Activated T-cell treated with anti-CD3 and anti-CD28 coated beads, Interleukin-2, amount 50 U/mL, for 72 hours (primary cell): ENCODE measurements at places on chromosomes 16 and 17. TPM values are rescaled to one million over a fixed set of nuclear protein-coding genes. Genes with fewer than 3 reads are reported as not detected.
A peak's percentile ranks its signal among the peaks of the same experiment; 100 is the strongest.

DNA sequence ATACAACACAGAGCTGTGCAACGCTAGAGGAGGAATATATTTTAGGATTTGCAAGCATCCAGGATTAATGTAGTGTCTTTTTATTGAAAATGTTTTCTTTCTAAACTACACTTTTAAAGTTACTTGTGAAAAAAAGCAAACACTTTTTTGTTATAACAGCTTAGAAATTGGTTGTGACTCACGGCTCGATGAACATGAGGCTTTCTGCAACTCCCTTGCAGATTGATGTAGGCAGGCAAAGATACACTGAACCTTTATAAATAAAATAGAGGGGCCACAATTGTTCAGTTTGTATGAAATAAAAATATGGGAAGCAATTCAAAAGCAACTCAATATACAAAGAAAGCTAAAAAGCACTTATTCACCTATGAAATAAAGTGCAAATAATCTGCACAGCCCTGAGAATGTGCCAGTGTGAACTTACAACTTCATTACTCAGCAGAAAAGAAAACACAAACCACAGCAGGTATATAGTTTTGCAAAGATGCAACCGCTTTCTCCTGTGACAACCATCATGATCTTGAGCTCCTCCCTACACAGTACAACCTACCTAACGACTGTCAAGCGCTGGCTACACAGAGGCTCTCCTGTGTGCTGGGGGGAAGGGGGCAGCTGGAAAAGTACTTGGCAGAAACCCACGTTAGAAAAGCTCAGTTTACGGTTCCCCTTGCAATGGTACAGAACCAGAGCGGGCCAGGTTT lies 948 bp downstream of the LUC7L start:
- H3K36me3 ChIP-seq: peaks cover 11% of the 10 kb centered on the region
- H3K4me1 ChIP-seq: peaks cover 32% of the 10 kb centered on the region
- peak; percentile 10 for DNase-seq
- H3K27me3 ChIP-seq: no peaks in the 10 kb centered on the region
- peak overlapping the region; percentile 88 for H3K27ac ChIP-seq
- peak overlapping the region; percentile 91 for H3K4me3 ChIP-seq

ORMDL3 gene
- total RNA-seq: 114 TPM

DNA sequence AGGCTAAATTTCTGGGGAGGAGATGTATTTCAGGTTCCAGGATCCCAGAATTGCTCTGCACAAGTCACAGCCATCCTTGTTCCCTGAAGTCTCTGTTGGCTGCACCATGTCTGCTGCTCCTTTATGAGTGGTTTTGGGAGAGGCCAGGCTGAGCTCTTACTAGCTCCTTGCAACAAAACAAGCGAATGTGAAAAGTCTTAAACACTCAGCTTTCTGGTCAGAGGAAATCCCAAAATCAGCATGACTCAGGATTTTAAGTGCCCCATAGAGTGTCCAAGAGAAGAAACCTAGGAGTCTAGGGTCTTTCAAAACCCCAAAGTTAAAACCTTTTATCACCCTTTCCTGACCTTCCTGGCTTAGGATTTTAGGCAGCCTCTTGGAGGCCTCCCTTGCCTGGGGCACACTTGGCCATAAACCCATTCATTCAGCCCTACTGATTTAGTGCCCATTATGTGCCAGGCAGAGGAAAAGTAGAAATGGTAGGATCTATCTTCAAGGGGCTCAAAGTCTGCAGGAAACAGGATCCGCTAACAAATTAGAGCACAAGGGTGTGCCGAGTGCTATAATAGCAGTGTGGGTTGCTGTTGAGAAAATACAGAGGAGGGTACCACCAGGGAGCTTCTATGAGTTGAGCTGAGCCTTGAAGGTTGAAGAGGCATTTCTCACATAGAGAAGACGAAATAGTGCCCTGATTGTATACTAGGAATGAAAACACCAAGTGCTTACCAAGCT lies 36.9 kb downstream of the SOST start:
- H3K27ac ChIP-seq: peak overlapping the region; percentile 80
- no peak for DNase-seq
- H3K36me3 ChIP-seq: no peaks in the 10 kb centered on the region
- peaks cover 6% of the 10 kb centered on the region for H3K27me3 ChIP-seq
- peak overlapping the region; percentile 88 for H3K4me3 ChIP-seq

DNA sequence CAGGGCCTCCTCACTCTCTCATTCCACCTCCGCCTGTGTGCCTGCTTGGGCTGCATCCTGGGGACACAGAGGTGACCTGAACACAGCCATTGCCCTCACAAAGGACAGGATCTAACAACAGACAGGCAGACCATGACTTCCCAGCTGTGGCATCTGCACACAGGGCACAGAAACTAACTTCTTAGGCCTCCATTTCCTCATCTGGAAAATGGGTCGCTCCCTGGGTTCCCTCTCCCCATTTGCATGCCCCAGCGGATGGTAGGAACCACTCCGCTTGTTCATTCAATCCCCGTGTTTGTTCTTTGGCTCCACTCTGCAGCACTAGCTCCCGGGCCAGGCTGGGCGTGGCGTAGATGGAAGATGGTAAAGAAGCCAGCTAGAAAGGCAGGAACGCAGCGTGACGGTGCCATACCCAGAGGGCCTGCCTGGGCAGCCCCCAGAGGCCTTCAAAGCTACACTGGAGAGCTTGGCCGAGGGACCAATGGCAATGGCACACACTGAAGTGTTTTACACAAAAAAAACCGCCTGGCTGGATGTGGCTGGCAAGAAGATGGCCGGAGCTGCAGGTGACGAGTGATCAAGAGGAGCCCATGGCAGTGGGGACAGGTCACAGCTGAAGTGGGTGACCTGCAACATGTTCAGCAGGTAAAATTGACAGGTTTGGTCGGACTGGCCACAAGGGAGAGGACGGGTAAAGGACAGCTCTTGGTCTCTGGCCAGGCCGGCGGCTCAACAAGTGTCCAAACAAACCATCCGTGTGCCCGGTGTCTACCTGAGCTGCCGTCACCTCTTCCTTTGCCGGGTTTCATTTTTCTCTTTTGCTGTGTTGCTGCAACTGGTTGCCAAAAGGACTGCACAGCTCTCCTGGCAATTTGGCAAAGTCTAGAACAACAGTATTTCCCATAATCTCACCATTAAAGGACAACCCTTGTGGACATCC lies 66.9 kb downstream of the SOCS1 start:
- no peak overlapping the region for H3K4me3 ChIP-seq
- DNase-seq: no peak
- H3K27ac ChIP-seq: peak overlapping the region; percentile 17
- no peaks in the 10 kb centered on the region for H3K36me3 ChIP-seq
- H3K27me3 ChIP-seq: no peaks in the 10 kb centered on the region

DNA sequence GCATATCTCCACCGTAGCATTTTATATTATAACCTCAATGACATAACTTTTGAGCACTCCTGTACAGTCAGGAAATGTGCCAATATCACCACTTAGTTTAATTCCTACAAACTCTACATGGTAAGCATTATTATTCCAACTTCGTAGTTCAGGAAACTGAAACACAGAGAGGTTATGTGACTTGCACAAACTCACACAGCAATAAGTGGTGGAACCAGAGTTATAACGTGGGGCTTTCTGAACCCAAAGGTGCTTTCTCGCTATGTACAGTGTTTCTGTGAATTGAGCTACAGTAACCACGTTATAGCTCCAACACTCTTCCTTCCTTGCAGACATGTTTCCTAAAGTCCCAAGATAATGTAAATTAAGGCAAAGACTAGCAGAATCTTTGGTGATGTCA lies 330.2 kb downstream of the GRIN2A start:
- no peaks in the 10 kb centered on the region for H3K27me3 ChIP-seq
- H3K36me3 ChIP-seq: no peaks in the 10 kb centered on the region
- no peaks in the 10 kb centered on the region for H3K4me1 ChIP-seq
- H3K4me3 ChIP-seq: no peak overlapping the region
- no peak overlapping the region for H3K27ac ChIP-seq
- DNase-seq: no peak

GRCh38 chr16:73033271-73033998 lies 14.5 kb downstream of the ZFHX3 start:
- H3K27me3 ChIP-seq: peaks cover 39% of the 10 kb centered on the region
- peaks cover 14% of the 10 kb centered on the region for H3K4me1 ChIP-seq
- no peak overlapping the region for H3K27ac ChIP-seq
- H3K36me3 ChIP-seq: no peaks in the 10 kb centered on the region

- no peak overlapping the region for H3K27ac ChIP-seq
- DNase-seq: no peak
- H3K27me3 ChIP-seq: no peaks in the 10 kb centered on the region
- H3K36me3 ChIP-seq: no peaks in the 10 kb centered on the region
- H3K4me1 ChIP-seq: no peaks in the 10 kb centered on the region
Observed at GRCh38 chr16:66020642-66021041, 345.8 kb upstream of the CDH5 start.

DNA sequence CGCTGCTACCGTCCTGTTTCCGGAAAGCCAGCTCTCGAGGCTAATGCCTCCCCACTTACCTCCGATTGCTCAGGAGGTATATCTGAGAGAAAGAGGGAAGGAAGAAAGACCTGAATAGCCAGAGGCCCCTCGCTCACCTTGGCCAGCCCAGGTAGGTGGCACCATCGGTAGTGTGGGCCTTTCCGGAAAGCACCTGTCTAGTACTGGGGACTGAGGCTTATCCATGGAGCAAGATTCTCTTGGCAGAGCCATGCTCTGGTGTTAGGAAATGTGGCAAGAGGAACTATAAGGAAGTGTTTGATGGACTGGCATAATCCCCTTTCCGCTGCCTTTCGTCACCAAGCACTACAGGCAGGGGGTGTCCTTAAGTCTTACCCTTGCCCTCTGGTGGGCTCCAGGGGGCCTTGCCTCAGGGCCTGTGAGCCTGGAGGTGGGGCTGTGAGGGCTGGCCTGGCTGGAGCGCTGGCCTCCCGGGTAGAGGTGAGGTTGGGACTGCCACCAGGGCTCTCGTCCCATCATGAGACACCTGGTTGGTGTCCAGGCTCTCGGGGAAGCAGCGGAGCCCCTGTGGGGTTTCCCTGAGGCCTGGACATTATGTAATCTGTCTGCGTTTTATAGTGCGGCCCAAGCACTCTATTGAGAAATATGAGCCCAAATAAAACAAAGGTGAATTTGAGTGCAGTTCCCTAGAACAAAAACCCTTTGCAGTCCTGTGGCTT lies 2.9 kb downstream of the CMIP start:
- H3K27ac ChIP-seq: no peak overlapping the region
- H3K27me3 ChIP-seq: peaks cover 12% of the 10 kb centered on the region
- H3K4me1 ChIP-seq: peaks cover 66% of the 10 kb centered on the region
- DNase-seq: no peak
- peak overlapping the region; percentile 91 for H3K4me3 ChIP-seq
- peaks cover 14% of the 10 kb centered on the region for H3K36me3 ChIP-seq

GRCh38 chr16:27739606-27740357 lies 189.8 kb downstream of the KATNIP start:
- no peak for DNase-seq
- no peaks in the 10 kb centered on the region for H3K4me1 ChIP-seq
- H3K36me3 ChIP-seq: peaks cover 2% of the 10 kb centered on the region
- no peak overlapping the region for H3K27ac ChIP-seq

GRCh38 chr16:10558746-10559641 lies 21.4 kb downstream of the EMP2 start:
- H3K27me3 ChIP-seq: peaks cover 22% of the 10 kb centered on the region
- DNase-seq: no peak
- H3K4me3 ChIP-seq: no peak overlapping the region
- no peak overlapping the region for H3K27ac ChIP-seq

GRCh38 chr16:740459-740763 lies 386 bp downstream of the CIAO3 start:
- DNase-seq: no peak
- H3K4me1 ChIP-seq: peaks cover 44% of the 10 kb centered on the region
- H3K27me3 ChIP-seq: no peaks in the 10 kb centered on the region
- H3K36me3 ChIP-seq: peaks cover 4% of the 10 kb centered on the region
- peak overlapping the region; percentile 79 for H3K27ac ChIP-seq

- H3K27ac ChIP-seq: no peak overlapping the region
- peaks cover 7% of the 10 kb centered on the region for H3K27me3 ChIP-seq
- no peaks in the 10 kb centered on the region for H3K36me3 ChIP-seq
- DNase-seq: no peak
- H3K4me1 ChIP-seq: no peaks in the 10 kb centered on the region
- H3K4me3 ChIP-seq: no peak overlapping the region
Observed at GRCh38 chr17:15076991-15077663, 188.0 kb downstream of the PMP22 start.

GRCh38 chr17:8151641-8152111 lies 528 bp downstream of the PER1 start:
- DNase-seq: peak; percentile 42
- H3K36me3 ChIP-seq: peaks cover 3% of the 10 kb centered on the region
- peak overlapping the region; percentile 85 for H3K27ac ChIP-seq

DNA sequence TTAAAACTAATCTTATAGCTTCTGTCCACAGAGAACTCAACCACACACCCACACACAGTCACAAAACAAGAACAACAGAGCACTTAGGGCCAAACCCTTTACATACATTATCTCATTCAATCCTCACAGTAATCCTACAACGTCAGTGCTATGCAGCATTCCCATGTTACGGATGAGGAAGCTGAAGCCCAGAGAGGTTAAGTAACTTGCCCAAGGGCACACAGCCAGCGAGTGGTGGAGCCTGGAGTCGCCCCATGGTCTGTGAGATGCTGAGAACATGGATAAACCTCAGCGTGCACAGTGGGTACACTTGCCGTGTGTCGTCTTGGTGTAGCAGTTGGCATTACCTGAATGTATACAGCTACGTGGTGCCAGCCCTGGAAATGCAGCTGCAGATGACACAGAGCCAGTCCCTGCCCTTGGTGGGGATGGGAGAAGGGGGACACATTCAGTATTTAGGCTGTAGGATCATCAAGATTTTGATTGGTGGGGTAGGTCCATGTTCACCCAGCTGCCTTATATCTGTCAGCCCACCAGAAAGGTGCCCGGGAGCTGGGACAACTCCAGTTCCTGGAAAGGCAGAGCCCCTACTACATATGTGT lies 177.0 kb downstream of the IRF8 start:
- peaks cover 29% of the 10 kb centered on the region for H3K27me3 ChIP-seq
- H3K4me1 ChIP-seq: no peaks in the 10 kb centered on the region
- no peak for DNase-seq
- H3K27ac ChIP-seq: no peak overlapping the region
- H3K36me3 ChIP-seq: no peaks in the 10 kb centered on the region

TIMP2 gene
- 4.1 TPM for total RNA-seq

GRCh38 chr17:8290043-8290442 lies 1.6 kb downstream of the RANGRF start:
- DNase-seq: no peak
- H3K4me3 ChIP-seq: peak overlapping the region; percentile 97
- no peaks in the 10 kb centered on the region for H3K27me3 ChIP-seq

KRTAP4-4 gene
- total RNA-seq: not detected

DNA sequence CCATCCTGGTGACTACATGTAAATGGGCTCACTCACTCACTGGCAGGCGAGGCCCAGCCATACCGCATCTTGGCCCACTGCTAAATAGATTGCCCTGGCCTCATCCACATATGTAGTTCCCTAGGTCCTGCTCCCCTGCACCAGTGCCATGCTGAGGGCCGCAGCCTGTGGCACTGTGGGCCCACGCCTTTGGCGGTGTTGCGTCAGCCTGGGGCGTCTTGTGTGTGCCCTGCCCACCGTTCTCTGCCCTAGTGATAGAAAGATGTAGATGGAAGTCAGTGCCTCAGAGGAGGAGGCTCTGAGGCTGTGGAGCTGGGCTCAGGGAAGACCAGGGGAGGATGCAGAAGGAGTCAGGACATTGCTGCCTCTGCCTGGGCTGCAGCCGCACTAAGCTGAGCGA lies 18.9 kb downstream of the C17orf75 start:
- H3K36me3 ChIP-seq: no peaks in the 10 kb centered on the region
- DNase-seq: no peak

- H3K36me3 ChIP-seq: peaks cover 7% of the 10 kb centered on the region
- no peak overlapping the region for H3K27ac ChIP-seq
- no peaks in the 10 kb centered on the region for H3K27me3 ChIP-seq
- no peak for DNase-seq
Observed at GRCh38 chr16:87447323-87447722, 45.5 kb downstream of the ZCCHC14 start.

- H3K4me1 ChIP-seq: peaks cover 48% of the 10 kb centered on the region
- H3K27me3 ChIP-seq: no peaks in the 10 kb centered on the region
- peak overlapping the region; percentile 59 for H3K4me3 ChIP-seq
- peak overlapping the region; percentile 58 for H3K27ac ChIP-seq
Observed at GRCh38 chr16:88591577-88592021, 21.4 kb downstream of the ZC3H18 start.
